ENCODE measurements at places on chromosomes 4 and X. TPM values are rescaled to one million over a fixed set of nuclear protein-coding genes. Genes with fewer than 3 reads are reported as not detected.

SH3D19 gene
- 57.4 TPM for total RNA-seq

USP17L19 gene
- total RNA-seq = not detected

DNA sequence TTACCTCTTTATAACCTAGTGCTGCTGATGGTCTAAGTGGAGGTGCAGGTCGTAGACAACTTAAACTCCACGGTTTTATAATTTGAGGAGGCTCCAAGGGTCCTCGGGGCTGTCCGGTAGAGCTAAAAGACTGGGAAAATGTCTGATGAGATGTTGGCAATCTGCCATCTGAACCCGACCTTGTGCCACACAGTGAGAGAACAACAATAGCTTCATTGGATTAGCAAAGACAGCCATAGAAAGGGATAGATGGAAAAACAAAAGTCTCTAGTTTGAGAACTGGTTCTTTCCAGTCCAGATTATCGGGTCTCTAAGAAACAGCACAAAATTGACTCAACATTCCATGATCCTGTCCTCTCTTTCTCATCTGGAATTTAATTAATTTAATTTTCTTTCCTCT is 31.6 kb downstream of the CD40LG start:
- DNase-seq = no peak

- DNase-seq = no peak
Measured at GRCh38 chr4:185809533-185810071, 2.4 kb downstream of the SORBS2 start.

- DNase-seq = no peak
Measured at GRCh38 chr4:170697845-170698244, 608.1 kb upstream of the AADAT start.
